ENCODE measurements at places on chromosomes 4 and X.

DNA sequence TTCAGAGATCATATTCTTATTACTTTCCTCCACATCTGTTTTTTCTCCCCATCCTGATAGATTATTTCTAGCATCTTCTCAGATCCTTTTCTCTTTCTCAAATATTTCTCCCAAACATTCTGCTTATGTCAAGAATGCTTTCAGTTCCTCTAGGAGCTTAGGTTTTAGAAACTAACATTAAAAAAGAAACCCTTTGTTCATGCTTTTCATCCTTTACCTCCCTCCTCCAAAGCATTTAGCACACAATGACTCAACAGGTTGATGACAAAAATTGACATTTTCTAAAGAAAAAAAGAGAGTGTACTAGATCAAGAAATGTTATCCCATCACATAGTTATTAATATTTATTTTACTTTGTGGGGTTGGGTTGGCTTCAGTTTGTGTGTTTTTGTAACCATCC lies 16.5 kb upstream of the ALB start:
- no peak for DNase-seq

GRCh38 chrX:63128509-63128908 lies 222.6 kb downstream of the SPIN4 start:
- DNase-seq: no peak

DNA sequence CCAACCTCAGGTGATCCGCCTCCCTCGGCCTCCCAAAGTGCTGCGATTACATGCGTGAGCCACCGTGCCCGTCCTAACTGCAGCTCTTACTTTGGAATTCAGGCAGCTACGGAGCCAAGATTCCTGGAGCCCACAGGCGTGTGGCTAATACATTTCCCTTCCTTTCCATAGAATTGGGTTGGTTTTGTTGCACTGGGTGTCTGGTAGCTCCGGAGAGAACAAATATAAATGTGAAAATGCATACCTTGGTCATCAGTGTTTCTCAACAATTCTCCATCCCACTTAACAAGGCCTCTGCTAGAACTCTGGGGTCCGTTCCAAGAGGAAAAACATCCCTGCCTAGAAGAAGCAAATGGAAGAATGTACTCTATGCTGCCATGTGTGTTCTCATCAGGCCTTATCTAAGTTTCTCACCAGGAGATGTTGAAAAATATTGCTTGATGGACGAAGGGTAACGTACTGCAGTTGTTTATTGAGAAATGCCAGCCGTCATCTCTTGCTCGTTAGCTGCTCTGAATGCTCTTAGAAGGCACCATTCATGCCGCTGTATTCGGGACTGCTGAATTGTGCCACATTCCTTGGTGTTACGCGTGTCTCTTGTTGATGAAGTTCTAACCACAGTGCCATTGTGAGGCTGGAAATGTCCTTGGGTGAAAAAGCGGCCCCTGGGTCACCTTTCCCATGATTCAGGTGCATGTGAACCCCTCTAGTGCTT lies 50.5 kb upstream of the CD99 start:
- no peak for DNase-seq

DNA sequence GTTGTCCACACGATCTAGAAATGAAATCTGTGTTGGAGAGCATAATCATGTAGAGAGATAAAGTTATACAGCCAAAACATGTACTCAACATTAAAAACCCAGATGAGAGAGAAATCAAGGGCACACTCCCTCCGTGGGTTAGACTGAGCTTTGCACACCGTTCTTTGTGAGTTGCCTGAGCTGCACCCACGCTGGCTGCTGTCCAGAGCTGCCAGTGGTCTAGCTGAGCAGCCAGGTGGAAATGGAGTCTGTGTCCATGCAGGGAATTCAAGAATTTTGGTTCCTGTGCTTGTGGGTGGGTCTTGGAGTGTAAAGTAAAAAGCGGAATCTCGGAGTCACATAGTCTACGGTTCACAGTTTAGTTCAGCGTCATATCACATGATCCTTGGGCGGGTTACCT lies 84.6 kb downstream of the GPR143 start:
- no peak for DNase-seq

DNA sequence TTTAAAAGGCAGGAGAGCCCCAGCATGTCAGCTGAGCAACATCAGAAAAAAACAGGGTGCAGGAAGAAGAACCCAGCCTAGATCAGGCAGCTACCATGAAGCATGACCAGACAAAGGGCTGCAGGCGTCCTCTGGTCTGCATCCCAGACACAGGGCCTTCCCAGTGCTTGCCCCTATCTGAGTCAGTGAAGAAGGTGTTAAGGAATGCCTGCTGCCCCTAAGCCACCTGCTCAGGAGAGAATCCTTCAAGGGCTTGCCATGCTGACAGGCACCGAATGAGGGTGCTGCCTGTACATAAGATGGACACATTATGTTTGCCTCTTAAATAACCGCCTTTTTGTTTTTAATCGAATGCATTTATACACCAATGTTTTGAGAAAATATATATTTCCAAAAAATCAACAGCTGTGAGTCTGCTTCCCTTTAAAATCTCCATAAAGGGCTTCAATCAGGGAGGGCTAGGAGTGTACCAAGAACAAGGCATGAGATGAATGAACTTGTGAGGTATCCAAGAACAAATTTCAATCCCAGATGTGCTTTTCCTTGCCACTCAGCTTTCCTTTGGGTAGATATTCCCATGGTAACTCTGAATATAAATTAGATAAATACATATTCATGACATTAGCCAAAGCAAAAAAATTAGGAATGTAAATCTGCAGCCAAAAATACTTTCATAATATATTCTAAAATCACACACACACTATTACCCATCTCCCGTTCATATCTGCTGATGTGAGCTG lies 85.1 kb downstream of the SLC9A7 start:
- no peak for DNase-seq

DNA sequence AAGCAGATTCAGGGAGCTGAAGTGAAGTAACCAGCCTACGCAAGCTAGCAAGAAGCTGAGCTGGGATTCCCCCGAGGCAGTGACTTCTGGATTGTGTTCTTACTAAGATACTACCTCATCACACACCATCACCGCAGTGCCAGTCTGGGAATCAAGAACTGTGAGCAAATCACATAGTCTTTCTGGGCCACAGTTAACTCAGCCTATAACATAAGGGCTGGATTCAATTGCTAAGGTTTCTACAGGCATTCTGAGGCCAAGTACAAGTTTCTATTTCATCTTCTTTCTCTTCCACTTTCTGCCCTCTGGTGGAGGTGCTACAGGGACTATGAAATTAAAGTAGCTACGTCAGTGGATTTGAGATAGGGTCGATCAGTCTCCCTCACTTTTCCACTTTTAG lies 1.4 kb upstream of the CORIN start:
- DNase-seq: no peak

DNA sequence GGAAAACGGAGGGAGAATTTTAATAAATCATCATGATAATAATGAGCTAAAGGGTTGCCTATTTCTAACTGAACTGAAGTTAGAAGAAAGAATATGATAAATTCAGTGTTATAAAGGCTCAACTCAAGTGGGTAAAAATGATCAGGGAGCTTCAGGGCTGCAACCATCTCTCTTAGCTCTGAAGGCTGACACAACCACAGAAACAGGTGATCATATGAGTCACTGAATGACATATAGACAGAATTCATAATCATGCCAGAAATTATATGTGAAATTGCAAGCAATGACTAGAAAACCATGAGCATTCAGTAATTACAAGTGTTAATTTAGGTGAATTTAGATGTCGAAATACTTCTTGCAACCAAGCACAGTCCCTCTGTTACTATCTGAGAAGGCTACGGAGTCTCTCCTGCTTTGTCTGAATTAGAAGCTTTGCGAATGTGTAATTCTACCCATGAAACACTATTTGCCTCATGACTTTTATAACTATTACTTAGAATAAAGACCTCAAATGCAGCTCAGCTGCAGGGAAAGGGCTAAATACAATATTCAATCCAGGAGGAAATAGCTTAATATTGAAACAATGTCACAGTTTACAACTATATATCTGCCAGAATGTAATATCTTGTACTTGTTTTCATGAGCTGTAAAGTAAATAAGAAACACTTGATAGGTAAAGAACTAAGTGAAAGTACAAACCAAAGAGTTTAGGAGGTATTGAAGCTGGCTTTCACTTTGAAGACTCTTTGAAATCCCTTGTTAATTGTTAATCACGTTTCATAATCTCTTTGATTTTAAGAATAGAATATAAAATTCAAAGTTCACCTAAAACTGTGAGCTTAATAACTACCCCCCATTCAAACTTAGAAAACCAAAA lies 1972.6 kb downstream of the ARAP2 start:
- no peak for DNase-seq

DNA sequence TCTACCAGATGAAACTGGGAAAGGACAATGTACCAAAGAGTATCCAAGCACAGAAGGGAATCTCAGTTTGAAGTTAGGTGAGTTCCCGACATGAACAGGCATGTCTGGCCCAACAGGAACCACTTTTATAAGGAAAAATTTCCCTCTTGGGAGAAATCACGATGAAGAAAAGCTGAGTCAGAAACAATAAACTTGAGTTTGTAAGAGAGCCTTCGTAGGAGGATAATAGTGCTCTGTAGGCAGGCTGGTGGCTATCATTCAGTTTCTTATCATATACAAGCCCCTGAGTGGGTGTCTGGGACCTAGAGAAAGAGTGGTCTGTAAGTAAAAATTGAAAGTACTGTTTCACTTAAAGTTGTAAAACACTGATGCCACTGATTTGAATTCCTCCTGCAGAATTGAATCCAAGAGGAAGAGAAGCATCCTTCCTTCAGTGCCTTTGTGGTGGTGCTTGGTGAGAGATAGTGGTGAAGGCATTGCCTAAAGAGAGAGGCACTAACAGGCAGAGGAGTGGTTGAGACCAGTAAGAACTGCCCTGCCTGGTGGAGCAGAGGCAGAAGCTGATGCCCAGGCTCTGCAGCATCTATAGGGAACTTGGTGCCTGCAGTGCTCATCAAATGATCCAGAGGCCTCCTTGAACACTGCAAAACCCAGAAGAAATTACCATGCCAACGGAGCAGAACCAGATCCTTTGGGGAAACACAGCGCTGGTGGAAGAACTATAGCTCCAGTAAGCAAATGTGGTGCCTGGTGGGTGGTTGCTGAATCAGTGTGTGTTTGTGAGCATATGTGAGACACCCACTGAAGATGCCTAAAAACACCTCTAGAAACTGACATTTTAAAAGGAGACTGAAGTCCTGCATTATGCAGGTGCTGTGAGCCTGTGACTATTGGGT lies 31.7 kb upstream of the METAP1 start:
- no peak for DNase-seq

Data from stimulated activated CD8-positive, alpha-beta memory T cell treated with anti-CD3 and anti-CD28 coated beads, Interleukin-4, amount 100 ng/mL, for 1 hour (primary cell).